ENCODE measurements at places on chromosomes 5 and 9.

- no peak for DNase-seq
Observed at GRCh38 chr5:39019254-39019653, 54.9 kb downstream of the RICTOR start.

GRCh38 chr5:82855893-82856550, 221.2 kb downstream of the TMEM167A start:
- no peak for DNase-seq

GRCh38 chr9:3768286-3768685, 242.5 kb upstream of the RFX3 start:
- no peak for DNase-seq

DNA sequence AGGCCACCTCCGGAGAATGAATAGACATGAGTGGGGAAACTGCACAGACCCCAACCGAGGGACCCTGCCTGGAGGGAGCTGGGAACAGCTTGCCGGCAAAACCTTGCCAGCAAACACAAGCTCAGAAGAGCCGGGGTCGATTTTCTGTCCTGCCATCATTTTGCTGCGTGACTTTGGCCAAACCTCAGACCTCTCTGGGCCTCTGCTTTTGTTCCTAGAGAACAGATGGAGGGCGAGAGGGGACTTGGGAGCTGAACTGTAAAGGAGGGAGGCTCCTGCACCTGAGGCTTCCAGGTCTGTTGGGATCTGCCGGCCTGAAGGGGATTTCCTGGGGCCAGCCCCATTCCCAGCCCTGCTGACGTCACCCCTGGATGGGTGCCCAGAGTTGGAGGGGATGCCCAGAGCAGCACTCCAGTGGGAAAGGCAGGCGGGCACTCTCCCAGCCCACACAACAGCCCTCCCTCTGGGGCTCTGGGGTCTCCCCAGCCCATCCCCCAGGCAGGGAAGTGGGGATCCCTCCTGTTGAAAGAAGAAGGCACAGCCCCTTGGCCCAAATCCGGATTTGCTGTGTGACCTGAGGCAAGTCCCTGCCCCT, 40.4 kb upstream of the SYNPO start:
- no peak for DNase-seq

- DNase-seq = no peak
Observed at GRCh38 chr5:119067450-119067849, 3.4 kb upstream of the DMXL1 start.

GRCh38 chr5:159884917-159885620, 31.2 kb upstream of the ADRA1B start:
- no peak for DNase-seq

All from vagina (tissue), 2 donors.